SIG-M5 (cell line): ENCODE measurements at places on chromosomes 7 and 10.

DNA sequence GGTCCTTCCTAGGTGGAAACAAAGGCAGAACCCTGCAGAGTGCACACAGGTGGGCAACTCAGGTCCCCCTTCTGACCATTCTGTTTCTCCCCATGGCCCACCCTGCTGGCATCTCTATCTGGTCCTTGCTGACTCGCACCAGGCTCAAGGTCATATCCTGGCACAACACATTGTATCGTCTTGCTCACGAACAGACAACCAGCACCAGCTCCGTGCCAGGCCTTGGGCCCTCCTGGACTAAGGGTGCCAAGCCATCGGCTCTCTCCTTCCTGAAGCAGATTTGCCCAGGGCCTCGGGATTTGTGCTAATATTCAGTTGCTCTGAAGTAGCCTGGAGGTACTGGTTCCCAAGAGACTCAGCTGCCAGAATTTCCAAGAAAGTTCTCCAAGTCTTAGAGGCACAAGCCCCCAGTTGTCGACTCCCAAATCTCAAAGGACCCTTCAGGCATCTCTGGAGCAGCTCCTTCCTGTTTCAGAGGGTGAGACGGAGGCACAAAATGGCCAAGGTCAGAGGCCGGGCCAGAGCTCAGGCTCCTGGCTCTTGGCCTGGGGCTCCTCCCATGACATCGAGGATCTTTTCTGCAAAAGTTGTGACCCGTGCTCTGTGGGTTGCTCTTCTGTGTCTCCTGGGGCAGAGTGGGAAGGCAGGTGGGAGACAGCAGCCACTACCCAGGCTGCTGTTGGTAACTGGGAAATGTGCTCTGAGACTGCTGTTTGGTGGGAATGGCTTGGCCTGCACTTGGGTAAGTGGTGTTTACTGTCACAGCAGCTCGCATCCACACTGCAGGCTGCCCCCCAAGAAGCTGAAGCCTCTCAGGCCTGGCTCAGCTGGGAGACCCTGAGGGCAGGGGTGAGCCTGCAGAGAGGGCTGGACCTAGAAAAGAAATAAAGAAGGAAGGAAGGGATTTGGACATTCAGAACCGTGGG lies 121.3 kb downstream of the RGS10 start:
- DNase-seq: no peak

- DNase-seq: no peak
These were observed 15.8 kb upstream of the TMEM236 start for GRCh38 chr10:17736223-17736622.

DNA sequence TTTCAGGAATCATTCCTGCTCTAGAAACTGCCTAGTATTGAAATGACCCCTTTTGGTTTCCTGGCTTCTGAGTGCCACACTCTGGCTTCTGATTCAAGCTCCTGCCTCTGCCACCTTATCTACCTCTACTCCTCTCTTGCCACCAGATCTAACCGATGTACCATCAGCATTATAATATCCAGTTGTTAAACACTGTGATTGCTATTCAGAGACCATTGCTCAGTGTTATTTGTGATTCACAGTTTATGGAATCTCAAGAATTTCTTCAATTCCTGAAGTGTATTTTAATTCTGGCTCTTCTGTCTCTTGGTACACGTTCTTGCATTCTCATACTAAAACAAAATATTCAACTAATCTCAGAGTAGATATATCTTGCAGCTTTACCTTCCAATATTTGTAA lies 88.7 kb downstream of the DYNC1I1 start:
- no peak for DNase-seq

- no peak for DNase-seq
These were observed 44.4 kb downstream of the CTTNBP2 start for GRCh38 chr7:117828825-117829224.

DNA sequence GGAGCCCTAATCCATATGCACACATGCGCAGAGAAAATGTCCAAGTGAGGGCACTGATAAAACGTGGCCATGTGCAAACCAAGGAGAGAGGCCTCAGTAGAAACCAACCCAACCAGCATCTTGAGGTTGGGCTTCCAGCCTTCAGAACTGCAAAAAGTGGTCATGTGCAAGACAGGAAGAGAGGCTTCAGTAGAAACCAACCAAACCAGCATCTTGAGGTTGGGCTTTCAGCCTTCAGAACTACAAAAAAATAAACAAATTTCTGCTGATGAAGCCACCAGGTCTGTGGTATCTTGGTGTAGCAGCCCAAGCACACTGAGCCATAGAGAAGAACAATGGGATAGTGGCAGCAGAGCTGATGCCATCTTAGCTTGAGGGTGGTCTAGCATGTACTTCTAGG lies 371.5 kb downstream of the CALN1 start:
- no peak for DNase-seq

DNA sequence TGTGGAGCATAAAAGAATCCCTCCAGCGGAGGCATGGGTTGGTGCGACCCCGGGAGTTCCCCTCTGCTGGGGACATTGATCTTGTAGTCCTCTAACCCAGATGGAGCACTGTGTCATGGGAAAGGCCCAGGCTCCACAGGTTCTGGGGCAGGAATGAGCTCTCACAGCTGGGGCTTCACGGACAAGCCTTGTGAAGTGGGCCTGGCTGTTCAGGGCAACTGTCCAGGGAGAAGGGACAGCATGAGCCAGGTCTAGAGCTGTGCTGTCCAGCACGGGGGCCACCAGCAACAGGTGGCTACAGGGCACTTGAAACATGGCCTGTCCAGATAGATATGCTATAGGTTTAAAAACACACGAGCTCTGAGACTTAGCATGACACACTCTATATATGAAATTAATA lies 11.4 kb downstream of the GPR26 start:
- no peak for DNase-seq

DNA sequence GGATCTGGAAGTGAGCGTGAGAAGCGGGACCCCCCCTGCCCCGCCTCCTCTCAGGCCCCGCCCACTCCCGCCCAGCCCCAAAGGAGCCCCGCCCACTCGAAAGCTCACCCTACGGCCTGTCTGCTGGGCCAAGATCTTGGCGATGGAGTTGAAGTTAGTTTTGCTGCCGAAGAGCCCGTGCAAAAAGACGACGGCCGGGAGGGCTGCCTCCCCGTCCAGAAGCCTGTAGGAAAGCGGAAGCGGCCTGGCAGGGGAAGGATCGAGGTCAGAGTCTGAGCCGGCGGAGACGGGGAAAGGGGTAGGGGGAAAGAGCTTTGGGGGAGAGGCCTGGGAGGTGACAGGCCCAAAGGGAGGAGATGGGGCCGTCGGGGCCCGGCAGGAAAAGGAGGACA lies 386 bp downstream of the ABHD11 start:
- no peak for DNase-seq

DNA sequence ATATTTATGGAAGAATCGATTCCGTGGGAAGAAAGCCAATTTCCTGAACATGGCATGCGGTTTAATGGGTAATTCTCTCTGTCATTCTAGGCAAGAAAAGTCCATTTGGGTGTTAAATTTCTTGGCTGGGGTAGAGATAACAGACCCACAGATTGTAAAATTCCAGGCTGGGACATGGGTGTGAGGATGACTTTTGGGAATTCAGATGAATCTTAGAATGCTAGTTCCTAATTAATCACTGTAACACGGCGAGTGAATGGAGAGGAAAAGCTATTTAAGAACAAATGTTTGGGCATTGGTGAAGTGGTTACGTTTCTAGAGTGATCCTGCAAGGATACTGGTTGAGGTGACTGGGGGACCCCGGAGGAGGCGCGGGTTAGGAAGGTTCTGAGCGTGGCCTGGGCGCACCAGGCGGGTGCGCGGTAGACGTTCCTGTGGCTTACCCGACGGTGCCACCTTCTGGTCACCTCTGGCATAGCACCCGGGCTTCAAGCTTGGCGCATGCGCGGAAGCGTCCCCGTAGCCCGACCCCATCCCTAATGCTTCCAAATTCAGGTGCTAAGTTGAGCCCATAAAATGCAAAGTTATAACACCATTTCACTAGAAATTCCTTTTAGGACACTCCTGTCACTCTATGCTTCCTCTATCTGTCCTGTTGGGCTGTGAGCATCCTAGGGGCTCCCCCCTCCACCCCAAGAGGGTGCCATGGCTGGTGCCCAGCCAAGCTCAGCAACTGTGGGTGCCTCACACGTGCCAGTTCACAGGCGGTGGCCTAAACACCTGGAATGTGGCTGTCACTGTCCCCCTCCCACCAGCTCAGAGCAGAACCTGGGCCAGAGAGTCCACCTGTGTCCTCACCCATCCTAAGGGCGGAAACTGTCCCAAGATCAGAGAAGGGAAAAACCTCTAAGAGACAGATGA lies 104.4 kb downstream of the PTPRE start:
- DNase-seq: no peak

DNA sequence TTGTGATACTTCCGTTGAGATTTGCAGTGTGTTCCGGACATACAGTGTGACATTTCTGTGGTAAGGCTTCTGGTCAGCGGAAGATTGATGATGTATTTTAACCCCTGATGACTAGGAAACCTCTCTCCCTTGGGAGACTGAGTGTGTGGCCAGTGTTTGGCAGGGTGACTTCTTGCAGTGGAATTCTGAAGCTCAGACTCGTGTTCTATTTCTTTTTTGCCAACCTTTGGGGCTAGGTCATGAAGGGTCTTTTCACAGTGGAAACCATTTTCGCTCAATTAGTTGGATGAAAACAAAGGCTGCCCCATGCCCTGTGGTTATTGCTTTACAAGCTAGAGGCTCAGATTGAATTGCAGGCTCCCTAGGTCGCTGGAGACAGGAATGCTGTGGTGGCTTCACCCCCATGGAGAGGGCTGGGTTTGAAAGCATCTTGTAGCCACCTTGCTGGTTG lies 288.9 kb downstream of the BBS9 start:
- no peak for DNase-seq

GRCh38 chr7:129213828-129214227 lies 11.0 kb upstream of the AHCYL2 start:
- DNase-seq: no peak

GRCh38 chr7:97959046-97959445 lies 30.9 kb downstream of the OCM2 start:
- no peak for DNase-seq

DNA sequence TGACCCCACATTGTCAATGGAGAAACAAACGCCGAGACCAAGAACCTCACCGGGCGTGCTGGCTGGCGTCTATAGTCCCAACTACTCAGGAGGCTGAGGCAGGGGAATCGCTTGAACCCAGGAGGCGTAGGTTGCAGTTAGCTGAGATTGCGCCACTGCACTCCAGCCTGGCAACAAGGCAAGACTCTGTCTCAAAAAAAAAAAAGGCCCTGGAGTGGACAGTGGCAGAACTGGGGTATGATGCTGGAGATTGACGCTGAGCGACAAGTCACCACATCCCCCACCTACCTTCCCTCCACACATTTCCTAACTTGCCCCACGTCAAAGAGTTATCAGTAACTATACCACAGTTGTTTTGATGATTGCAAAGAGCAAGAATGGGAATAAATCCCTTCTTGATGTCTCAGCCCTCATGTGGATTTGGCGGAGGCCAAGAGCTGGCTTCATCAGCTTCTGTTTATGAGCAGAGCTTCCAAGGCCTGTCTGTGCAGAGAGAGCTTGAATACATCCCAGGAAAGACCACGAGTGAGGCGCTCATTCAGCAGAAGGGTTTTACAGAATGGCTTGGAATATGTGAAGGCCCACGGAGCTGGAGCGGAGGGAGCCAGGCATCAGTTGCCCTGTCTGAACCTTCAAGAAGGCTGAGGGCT lies 28.0 kb upstream of the TNS3 start:
- no peak for DNase-seq

DNA sequence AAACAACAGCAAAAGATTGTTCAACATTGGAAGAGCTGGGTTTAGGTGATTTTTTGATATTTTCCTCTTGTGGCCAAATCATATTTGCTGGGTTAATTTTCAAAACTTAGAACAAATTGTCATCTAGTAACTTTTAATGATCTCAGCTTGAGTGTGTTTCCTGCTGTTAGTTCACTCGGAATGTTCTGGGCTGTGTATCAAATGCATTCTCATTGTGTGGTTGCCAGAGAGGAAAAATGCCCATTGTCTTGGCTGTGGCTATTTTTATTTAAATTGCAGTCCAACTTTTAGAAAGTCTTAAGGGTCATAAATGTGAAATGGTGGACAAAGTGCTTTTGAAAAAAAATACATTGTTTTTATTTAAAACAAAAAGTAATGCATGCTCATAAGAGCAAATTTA lies 542.0 kb downstream of the TNS3 start:
- DNase-seq: no peak

GRCh38 chr7:39721345-39721744 lies 98.0 kb downstream of the RALA start:
- no peak for DNase-seq

DNA sequence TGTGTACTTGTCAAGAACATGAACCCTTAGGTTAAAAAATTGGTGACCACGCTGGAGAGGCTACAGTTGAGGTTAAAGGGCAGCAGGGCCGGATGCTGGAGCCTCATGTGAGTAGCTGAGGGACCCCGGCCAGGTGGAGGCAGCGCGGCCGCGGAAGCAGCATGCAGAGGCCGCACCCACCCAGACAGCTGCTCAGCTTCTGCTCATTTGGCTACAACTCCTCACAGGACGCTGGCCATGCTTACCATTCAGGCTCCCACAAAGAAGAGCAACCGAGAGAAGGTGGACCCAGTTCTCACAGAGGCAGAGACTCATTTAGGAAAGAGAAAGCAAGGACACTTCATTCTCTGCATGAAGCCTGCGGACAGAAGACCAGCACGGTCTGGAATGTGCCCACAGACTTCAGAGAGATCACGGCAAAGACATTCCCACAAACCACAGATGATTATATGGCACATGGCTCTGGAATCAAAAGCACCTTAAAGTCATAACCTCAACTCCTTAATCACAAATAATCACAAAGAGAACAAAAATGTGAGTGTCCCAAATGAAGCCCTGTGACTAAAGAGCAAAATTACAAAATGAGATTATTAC lies 94.4 kb downstream of the VOPP1 start:
- no peak for DNase-seq

- DNase-seq: no peak
These were observed 8.0 kb downstream of the COA1 start for GRCh38 chr7:43721193-43721806.

- no peak for DNase-seq
These were observed 283.0 kb upstream of the KLF6 start for GRCh38 chr10:4067931-4068561.
